Neural progenitor cell (in vitro differentiated cells): ENCODE measurements at places on chromosomes 6 and 20.

DNA sequence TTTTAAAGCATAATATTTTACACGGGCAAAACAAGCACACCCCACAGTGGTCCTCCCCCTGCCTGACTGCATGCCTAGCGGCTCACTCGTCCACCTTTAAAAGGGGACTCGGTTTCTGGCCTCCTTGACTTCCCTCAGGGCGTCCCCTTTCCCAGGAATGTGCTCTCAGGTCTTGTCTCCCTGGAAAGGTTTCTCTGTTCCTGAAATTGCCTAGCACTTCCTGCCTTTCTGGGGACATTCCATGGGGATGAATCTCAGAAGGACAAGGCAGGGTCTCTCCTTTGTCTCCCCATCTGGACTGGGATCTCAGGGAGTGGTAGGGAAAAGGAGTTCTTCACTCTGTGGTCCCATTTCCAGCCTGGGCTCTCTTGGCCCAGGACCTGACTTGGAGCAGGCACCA is 4.9 kb downstream of the TCF15 start:
- DNase-seq = no peak

- no peak for DNase-seq
Measured at GRCh38 chr20:47429409-47429808, 72.3 kb upstream of the NCOA3 start.

- DNase-seq = no peak
Measured at GRCh38 chr20:37944456-37944981, 41.6 kb downstream of the VSTM2L start.

DNA sequence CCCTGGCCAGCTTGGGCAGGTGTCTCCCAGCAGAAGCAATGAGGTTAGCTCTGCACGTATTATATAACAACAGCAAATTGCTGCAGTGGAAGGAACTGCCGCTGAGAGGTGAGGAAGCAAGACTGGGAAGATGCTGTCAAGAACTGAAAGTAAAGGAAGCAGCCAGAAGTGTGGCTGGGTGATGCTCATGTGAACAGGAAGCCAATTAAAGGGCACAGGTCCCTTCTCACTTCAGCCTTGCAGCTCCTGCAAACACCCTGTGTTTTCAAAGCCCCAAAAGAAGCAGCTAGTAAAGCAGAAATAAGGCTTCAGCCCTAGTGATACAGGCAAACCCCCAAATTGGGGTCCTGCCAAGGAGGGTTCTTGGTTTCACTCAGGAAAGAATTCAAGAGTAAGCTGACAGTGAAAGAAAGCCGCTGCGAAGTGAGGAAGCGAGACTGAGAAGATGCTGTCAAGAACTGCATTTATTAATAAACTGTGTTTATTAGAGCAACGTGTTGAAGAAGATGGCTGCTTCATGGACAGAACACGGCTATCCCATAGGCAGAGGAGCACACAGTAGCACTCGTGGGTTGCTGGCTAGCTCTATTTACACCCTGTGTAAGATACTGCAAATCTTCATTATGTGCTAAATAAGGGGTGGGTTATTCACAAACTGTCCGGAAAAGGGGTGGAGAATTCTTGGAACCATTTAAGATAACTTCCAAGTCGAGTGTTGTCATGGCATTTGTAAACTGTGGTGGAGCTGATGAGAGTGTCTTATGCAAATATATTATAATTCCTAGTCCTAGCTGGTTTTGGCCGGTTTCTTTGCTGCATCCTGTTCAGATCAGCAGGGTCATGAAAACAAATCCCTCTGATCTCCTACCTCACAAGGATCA is 152.2 kb downstream of the LINC00237 start:
- no peak for DNase-seq

- DNase-seq = no peak
Measured at GRCh38 chr20:58696411-58696961, 3.9 kb downstream of the NPEPL1 start.

DNA sequence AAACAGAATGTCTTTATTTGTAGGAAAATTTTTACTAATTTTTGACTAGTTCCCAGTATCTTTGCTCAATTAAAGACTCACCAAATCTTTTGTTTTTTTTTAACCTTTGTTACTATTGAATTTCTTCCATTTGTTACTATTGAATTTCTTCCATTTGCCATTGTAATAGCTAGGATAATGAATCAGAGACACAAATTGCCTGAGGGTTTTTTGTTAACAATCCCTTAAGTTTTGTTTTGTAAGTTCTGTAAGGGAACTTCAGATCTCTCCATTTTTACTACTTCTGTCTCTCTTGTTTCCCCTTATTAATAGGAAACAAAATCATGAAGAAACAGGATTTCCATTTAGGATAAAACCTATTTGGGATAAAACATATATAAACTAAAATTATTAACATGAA is 104.3 kb downstream of the MAP3K4 start:
- DNase-seq = no peak

DNA sequence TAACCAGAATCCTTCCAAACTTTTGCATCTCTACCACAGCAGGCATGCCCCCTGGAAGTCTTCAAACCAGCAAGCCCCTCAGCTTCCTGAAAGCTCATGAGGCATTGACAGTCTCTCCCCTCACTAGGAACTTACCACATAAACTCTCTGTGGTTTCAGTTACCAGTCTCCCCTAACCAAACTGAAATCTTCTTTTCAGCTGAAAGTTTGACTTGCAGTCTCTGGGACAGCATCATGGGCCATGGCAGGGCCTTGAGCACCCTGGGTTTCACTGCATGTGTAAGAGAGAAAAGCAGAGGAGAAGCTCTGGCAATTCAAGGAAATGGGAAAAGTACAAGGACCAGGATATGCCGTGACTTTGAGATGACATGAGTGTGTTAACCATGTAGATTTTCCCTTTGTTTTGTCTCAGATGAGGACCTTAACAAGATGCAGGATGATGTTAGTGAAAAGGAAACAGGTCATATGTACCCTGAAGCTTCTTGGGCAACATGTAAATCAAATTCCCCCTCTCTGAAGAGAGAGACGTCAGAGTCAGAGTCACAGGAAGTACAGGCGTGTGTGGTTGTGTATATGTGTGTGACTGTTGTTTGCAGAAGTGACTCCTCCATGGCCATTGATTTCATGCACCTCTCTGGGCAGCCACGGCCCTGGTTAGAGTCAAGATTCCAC is 106.3 kb downstream of the TNFRSF21 start:
- DNase-seq = no peak
